ENCODE measurements at places on chromosomes 4 and X. TPM values are rescaled to one million over a fixed set of nuclear protein-coding genes. Genes with fewer than 3 reads are reported as not detected.

Gene TEX13C
- total RNA-seq, result not detected

Gene ABLIM2
- total RNA-seq, result 0.72 TPM

Gene PYURF
- 70.0 TPM for total RNA-seq

Gene ARMCX4
- total RNA-seq, result 4.9 TPM

Gene ING2
- 11.2 TPM for total RNA-seq

DNA sequence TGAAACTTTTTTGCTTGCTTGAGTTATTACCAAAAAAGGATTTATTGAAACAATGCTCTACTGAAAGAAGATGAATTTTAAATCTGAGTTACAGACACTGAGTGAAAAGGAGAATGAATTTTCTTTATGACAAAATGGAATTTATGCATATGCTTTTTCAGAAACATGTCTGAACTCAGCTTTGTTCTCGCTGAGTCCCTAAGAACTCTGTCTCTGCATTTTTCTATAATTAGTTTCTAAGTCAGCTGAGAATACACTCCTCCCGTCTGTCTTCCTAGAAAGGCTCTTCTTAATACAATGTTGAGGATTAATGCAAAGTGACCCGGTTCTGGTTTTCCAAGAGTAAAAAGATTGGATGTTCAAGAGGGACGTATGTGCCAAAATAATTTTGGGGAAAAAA lies 463.5 kb downstream of the NKX6-1 start:
- DNase-seq, result no peak
- H3K4me3 ChIP-seq, result no peak overlapping the region
- no peaks in the 10 kb centered on the region for H3K27me3 ChIP-seq

DNA sequence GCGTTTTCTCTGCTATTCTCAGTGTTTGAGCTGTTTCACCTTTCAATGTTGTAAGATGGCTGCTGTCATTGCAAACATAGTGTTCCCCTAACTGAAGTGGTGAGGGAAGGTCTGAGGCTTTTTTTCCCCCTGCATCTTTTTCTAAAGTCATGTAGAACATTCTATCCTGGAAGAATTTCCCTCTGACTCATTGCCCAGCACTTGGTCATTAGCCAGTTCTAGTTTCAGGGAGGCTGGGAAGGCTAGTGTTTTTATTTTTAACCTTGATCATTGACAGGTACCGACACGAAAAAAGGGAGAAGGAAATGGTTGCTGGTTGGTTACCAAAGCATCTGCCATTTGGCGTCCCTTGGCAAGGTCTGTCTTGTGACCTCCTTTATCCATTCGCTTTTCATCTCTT lies 6.6 kb downstream of the LANCL3 start:
- no peak overlapping the region for H3K27ac ChIP-seq
- no peaks in the 10 kb centered on the region for H3K27me3 ChIP-seq
- no peak for DNase-seq
- H3K4me1 ChIP-seq, result no peaks in the 10 kb centered on the region
- no peaks in the 10 kb centered on the region for H3K36me3 ChIP-seq

GRCh38 chr4:30802622-30803323 lies 82.6 kb downstream of the PCDH7 start:
- H3K4me3 ChIP-seq, result no peak overlapping the region
- no peaks in the 10 kb centered on the region for H3K27me3 ChIP-seq
- no peaks in the 10 kb centered on the region for H3K4me1 ChIP-seq
- H3K27ac ChIP-seq, result no peak overlapping the region
- DNase-seq, result no peak

DNA sequence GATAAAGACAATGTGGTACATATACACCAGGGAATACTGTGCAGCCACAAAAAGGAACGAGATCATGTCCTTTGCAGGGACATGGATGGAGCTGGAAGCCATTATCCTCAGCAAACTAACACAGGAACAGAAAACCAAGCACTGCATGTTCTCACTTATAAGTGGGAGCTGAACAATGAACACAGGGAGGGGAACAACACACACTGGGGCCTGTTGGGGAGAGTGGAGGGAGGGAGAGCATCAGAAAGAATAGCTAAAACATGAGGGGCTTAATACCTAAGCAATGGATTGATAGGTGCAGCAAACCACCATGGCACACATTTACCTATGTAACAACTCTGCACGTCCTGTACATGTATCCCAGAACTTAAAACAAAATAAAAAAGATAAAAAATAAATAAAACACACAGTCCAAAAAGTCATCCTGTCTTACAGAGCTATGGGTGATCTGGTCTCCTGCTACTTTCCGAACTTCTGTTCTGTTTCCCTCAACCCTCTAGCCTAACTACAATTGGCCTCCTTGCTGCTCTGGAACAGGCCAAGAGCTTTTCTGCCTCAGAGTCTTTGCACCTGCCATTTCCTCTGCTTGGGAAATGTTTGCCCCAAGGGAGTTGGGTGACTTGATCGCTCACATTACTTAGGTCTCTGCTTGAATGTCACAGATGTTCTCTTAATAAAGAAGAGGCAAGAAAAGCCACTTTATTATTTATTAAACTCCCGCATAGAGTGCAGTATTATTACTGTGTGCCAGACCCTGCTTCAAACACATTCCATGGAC lies 1.1 kb upstream of the CD38 start:
- H3K27me3 ChIP-seq, result no peaks in the 10 kb centered on the region
- H3K27ac ChIP-seq, result no peak overlapping the region
- H3K4me3 ChIP-seq, result no peak overlapping the region

DNA sequence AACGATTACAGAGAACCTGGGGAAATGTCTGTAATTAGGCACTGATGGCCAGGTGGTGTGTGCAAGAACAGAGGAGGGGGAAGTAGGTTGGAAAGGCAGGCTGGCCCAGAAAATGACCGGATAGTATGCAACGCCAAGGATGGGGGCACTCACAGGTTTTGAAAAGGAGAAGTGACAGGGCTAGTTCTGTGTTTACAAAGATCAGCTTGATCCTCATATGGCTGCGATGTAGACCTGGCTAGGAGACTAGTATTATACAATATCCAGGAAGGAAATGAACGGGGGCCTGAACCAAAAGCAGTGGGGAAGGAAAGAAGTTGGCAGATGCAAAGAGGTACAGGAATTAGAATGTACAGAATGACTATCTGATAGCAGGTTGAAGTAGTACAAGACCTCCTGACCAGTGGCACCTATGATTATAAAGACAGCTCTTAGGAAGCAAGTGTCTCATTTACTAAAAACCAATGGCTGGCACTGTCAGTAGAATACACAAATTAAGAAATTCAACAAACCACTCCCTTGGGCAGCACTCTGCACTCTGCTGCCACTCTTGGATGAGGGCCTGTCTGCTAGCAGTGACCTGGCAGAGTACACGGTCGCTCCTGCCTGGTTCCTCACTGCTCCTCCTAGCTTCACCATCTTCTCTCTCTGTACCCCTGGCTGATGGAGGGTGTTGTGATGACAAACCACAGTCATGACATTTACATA lies 14.1 kb downstream of the MFAP3L start:
- H3K4me3 ChIP-seq, result no peak overlapping the region
- H3K4me1 ChIP-seq, result no peaks in the 10 kb centered on the region
- H3K36me3 ChIP-seq, result no peaks in the 10 kb centered on the region
- no peaks in the 10 kb centered on the region for H3K27me3 ChIP-seq

DNA sequence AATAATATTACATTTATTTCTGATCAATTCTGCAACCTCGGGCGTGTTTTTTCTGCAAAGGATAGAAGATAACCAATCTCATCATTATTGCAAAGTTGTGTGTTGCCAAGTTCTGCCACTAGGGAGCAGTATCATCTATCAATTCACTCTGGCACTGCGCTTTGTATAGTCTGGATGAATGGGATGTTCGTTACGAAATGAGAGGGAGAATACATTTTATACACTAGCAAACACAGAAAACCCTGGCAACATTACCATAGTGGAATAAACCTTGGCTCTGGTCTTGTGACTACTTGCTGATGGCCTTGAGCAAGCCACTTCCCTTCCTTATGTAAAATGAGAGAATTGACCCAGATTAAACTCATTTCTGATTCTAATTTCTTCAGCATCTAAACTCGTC lies 97.5 kb upstream of the ZNF518B start:
- H3K36me3 ChIP-seq, result no peaks in the 10 kb centered on the region
- DNase-seq, result peak; percentile 7
- H3K4me1 ChIP-seq, result no peaks in the 10 kb centered on the region
- H3K4me3 ChIP-seq, result no peak overlapping the region
- H3K27ac ChIP-seq, result no peak overlapping the region

GRCh38 chr4:114512595-114513295 lies 85.9 kb upstream of the UGT8 start:
- DNase-seq, result no peak
- no peaks in the 10 kb centered on the region for H3K36me3 ChIP-seq
- no peak overlapping the region for H3K4me3 ChIP-seq
- H3K27me3 ChIP-seq, result no peaks in the 10 kb centered on the region
- H3K27ac ChIP-seq, result no peak overlapping the region

DNA sequence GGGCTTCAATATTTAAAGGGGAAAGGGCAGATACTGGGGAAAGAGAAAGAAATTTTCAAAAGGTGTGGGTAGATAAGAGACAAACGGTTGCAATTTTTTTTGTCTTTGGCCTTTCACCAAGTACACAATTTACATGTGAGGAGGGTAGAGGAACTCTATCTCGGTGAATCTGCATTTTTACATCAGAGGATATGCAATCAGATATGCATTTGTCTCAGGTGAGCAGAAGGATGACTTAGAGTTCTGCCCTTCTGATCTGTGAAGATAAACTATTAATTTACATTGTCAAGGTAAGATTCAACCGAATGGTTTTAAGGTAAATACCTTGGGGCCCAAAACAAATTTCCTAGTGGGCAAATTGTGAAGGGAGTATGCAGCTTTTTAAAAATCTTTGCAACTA lies 169.9 kb downstream of the COX18 start:
- no peaks in the 10 kb centered on the region for H3K4me1 ChIP-seq
- H3K27me3 ChIP-seq, result no peaks in the 10 kb centered on the region
- no peak overlapping the region for H3K27ac ChIP-seq
- DNase-seq, result no peak
- H3K36me3 ChIP-seq, result no peaks in the 10 kb centered on the region
- H3K4me3 ChIP-seq, result no peak overlapping the region

All from CD8-positive, alpha-beta memory T cell (primary cell).